Vagina (tissue), 2 donors: ENCODE measurements at places on chromosomes 5 and 9.

- no peak for DNase-seq
Observed at GRCh38 chr9:138022756-138023393, 145.3 kb downstream of the CACNA1B start.

DNA sequence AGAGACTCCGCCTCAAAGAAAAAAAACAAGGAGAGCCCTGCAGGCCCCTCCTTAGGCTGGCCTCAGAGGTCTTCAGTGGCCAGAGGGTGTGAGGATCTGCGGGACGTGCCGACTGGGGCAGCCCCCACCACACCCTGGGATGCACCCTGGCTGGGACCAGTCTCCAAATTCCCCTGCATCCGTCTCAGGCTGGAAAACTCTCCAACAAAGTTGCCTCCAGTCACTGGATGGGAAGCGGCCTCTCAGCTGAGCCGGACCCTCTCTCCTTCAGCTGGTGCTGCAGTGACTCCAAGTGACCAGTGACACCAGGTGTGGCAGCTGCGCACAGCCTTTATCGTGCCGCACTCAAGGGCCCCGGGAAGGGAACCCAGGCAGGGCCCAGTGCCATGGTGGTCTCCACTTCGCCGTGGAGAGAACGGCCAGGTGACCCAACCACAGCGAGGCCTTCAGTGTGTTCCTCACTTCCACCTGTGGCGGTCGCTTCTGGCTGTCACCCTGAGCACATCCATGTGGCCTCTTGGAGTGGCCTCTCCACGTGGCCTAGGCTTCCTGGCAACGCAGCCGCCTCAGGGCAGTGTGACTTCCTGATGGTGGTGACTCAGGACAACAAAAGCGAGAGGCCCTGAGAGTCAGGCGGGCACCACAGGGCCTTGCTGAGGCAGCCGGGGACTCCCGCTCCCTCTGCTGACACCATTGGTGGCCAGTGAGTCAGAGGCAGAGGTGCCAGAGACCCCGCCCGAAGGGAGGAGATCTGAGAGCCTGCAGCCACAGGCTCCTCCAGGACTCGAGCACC lies 19.3 kb upstream of the CAMSAP1 start:
- DNase-seq, result no peak

DNA sequence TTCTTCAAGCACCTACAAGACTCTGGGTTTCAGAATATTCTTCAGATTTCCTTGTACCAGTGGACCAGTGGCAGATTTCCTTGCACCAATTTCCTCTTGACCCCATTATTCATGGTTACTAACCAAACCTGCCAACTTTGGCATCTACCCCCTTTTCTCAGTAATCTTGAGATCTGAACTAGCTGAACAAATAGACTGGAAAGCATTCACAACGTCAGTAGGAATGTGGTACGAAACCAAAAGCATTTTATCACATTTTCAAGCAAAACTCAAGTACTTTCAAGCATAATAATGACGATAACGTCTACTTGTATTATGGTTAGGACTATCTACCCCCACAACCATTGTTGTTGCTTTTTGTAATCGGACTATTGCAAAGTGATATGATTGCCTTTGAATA lies 1217.3 kb downstream of the PTPRD start:
- no peak for DNase-seq

DNA sequence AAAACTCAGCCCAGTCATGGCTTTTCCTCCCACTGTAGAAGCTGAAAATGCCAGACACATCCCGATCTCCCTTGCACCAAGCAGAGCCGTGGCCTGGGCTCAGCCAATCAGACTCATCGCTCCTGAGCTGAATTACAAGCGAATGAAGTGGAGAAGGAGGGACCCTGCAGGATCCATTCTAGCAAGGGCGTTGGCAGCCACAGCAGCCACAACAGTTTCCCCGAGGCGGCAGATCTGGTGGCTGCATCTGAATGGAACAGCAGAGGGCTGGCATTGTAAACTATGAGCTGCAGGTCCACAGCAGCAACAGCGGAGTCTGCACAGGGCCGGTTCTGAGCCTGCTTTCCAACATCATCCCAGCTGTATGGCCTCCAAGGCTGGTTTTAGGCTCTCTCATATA lies 23.8 kb downstream of the ALG2 start:
- no peak for DNase-seq

DNA sequence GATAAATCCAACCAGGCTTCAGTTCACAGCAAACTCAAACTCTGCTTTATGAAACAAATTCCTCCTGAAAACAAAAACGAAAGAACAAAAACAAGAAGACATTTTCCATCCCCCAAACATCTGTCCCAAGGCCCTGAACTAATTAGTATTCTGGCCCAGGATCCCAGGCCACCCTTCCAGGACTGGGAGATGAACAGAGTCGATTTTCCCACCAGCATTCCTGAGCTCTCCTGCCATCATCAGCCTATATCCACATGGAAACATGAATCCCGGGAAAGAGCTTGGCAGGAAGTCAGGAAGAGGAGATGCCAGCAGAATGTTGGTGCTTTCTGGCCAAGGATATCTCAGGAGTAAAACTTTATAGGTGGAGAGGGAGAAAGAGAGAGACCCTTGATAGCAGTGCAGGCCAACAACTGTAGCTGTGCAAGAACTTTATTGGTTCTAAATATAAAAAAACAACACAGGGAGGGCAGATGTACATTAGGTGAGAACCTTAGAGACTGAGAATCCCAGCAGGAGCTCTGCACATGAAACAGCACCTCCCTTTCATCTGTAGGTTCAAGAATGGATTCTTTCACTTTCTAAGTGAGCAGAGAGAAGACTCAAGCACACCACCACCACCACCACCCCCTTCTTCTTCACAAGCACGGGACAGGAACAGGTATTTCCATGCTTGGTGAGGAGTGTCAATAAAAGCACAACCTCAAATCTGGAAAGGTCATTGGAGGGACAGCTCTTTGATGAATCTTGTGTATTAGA lies 190.7 kb upstream of the TAS2R1 start:
- no peak for DNase-seq

DNA sequence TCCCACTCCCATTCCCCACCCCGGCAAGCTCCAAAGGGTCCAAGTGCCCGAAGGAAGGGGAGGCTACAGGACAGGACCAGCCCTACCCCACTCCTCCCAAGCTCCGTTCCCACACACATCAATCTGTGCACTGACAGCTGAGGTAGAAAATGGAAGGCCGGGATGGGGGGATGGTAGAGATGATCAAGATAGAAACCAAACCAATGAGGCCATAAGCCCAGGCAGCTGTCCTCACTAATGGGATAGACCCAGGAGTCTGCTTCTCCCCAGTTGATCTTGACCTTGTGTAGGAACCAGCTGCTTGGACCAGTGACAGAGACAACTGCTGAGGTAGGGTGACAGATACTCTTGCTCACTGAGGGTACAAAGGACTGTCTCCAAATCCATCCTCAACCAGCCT lies 38.6 kb downstream of the B4GALT1 start:
- DNase-seq, result no peak

- DNase-seq, result peak; percentile 79
Observed at GRCh38 chr5:154411338-154411737, 34.5 kb upstream of the SAP30L start.

GRCh38 chr5:62731022-62731421 lies 152.4 kb downstream of the LRRC70 start:
- DNase-seq, result no peak

GRCh38 chr5:109451146-109451545 lies 41.4 kb upstream of the PJA2 start:
- no peak for DNase-seq

GRCh38 chr9:33186457-33187168 lies 19.5 kb upstream of the B4GALT1 start:
- no peak for DNase-seq

- no peak for DNase-seq
Observed at GRCh38 chr5:19001539-19001938, 986.5 kb downstream of the CDH18 start.

GRCh38 chr9:9061627-9062026 lies 1262.0 kb upstream of the DMAC1 start:
- no peak for DNase-seq

- no peak for DNase-seq
Observed at GRCh38 chr9:116641292-116642059, 45.6 kb upstream of the TRIM32 start.

DNA sequence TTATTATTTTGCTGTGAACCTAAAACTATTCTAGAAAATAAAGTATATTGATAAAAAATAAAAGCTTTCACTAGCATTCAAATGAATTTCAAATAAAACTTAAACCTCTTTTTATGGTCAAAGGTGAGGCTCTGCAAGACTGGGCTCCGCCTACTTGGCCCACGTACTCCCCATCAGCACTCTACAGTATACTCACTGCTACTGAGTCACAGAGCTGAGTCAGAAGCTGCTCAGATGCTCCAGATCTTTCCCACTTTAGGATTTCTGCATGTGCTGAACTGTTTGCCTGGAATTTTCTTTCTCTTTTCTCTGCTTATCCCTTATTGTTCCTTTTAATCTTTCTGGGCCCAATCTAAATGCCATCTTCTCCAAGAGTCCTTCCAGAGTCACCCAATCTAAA lies 331.9 kb upstream of the CCNG1 start:
- no peak for DNase-seq

DNA sequence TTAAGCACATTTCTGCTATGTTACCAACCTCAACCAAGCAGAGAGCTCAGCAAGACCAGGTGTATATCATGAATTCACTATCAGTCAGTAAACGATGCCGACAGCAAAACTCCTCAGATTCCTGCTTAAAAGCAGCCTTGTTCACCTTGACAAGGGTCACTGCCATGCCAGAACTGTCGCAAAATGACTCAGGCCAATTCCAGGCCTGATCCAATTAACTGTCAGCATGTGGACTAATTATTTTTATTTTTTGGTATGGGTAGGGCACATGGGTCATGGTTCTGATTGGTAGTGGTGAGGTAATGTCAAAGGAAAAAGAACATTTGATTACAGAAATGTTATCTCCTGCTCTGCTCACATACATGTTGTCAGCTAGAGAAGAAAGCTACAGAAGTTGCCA lies 214.2 kb upstream of the OTULINL start:
- no peak for DNase-seq

DNA sequence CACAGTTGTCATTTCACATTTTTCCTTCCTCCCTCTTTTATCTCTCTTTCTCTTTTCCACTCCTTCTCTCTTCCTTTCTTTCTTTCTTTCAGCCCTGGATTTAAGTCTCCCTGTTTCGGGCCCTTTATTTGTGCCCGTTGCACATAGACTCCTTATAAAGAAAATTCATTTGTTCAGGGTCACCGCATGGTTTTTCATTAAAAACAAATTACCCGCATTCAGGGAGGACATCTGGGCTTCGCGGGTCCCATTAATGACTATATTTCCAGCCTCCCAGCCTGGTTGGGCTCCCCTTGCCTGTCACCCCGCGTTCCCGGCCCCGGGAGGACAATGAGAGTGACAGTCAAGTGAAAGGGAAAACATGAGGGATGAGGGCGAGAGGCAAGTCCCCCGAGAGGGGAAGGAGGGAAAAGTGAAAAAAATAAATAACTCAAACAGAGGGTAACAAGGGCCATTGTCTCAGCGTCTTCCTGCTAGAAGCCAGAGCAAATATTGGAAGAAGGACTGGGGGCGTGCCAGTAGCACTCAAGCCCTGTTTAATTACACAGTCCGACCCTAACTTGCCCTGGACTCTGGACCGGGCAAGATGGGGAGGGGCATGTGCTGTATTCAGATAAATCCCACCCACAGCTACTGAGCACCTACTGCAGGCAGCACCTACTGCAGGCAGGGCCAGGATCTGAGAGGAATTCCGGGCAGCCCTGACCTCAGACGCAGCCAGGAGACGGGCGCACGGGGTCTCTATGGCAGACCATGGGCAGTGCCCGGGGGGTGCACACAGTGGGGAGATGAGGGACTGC lies 166.2 kb downstream of the PAX5 start:
- no peak for DNase-seq
